ENCODE measurements at places on chromosomes 2 and 18.

- DNase-seq, result no peak
These were observed 54.3 kb downstream of the HAUS1 start for GRCh38 chr18:46158499-46158898.

GRCh38 chr18:72727038-72727655, 140.6 kb downstream of the NETO1 start:
- DNase-seq, result no peak

DNA sequence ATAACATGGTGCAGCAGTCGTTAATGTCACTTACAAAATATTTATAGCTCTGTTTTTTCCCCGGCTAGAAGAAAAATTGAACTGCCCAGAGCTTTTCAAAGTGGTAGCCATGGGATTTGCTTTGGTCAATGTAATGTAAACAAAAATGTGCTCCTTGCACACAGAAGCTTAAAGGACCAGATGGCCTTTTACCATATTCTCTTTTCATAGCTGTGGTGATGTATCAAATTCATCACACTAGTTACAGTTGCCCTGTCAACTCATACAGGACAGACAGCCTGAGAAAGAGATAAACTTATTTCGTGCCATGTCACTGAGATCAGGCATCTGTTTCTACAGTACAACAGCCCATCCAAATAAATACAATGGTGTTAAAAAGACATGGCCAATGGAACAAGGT, 368.1 kb upstream of the CDH19 start:
- DNase-seq, result no peak

DNA sequence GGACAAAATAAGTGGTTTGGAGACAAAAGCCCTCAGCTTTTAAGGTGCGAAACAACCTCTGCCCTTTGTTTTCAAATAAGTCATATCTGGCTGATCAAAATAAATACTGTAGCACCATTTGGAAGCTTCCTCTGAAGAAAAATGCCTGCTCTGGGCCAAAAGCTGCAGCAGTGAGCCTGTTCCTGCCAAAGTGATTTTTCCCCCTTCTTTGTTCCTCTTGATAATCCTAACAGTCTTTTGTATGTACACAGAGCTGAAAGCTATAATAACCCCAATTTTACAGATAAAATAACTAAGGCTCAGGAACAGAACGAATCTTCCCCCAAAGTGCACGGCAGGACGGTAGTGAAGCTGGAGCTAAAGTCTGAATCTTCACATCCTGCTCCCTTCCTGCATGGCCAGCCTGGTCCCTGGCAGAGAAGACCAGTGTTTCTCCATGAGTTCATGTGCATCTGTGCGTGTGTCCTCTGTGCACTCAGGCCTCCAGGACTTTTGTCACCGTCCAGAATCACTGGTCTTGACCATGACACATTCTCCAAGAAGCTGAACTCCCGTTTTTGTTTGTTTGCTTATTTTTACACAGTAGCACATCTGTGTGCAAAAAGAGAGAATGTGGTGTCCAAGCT, 2114.1 kb upstream of the PIK3C3 start:
- DNase-seq, result no peak

DNA sequence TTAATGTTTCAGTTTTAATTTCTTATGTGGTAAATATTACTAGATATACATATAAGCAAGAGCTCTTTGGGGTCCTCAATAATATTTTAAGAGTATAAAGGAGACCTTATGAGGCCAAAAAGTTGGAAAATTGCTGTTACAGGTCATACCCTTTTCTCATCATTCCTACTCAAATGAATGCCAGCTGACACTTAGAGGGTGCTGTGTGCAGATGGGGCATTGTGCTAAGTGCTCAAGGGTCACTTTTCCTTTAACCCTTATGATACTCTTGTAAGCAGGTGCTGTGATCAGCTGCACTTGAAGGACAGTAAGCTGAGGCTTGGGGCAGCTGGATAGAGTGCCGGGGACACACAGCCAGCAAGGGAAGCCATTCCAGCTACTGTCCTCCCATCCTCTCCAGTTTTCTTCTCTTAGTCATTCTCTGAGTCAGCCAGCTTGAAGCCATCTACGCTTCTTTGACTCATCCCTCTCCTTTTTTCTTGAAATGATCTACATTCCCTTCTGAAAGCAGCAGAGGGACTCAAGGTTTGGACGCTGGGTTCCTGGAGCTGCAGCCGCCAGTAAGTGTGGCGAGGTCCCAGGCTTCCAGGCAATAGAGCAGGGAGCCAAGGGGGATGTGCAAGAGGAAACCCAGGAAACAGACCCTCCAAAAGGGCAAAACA, 42.0 kb upstream of the CREB1 start:
- DNase-seq, result no peak

- no peak for DNase-seq
These were observed 34.9 kb downstream of the SULT1C2 start for GRCh38 chr2:108323619-108324018.

- no peak for DNase-seq
These were observed 47.1 kb downstream of the CDCA7 start for GRCh38 chr2:173401716-173402326.

GRCh38 chr2:119862127-119862889, 102.6 kb downstream of the PTPN4 start:
- DNase-seq, result no peak

- DNase-seq, result no peak
These were observed 1.3 kb downstream of the ZNF521 start for GRCh38 chr18:25350489-25351251.

DNA sequence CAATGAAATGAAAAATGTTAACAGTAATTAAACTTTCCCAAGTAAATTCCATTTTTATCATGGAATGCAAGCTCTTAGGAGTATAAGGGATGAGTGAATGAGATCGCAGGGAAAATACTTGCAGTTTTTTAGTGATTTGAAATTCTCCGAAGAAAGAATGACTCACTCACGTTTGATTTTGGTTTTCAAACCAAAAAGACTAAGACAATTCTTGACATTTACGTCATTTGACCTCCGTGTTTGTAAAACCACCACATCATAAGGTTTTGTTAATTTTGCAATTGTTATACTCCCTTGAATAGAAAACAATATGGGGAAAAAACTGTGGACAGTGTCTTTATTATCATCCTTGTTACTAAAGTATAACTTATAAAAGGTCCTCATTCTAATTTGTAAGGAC, 29.4 kb downstream of the COL4A4 start:
- no peak for DNase-seq

DNA sequence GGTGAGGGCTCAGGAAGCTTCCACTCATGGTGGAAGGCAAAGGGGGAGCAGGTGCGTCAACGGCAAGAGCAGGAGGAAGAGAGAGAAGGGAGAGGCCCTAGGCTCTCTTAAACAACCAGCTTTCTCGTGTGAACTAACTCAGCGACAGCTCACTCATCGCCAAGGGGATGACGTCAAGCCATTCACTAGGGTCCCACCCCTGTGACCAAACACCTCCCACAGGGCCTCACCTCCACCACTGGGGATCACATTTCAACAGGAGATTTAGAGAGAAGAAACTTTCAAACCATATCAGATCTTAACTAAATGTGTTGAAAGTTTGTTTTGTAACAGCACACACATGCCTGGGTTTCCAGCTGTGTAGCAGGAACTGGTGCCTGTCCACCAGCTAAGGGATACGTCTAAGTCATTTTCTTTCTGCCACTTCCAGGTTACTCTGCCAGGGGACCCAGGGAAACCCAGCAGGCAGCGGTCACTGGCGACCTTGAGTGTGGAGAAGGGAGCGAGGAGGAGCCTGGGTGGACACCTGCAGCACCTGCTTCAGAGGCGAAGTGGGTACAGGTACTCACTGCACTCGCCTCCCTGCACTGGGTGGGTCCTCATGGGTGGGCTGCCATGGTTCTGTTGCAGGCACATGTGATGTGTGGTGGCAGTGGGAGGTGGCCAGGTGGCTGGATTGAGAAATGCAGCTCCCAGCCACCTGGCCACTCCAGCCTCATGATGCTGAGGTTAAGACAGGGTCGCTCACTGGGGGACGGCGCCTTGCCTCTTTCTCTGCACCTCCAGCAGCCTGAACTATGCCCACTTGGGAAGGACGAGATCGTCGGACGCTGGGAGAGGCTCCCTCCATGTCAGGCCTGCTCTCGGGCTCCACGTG, 8.4 kb upstream of the GPC1 start:
- DNase-seq, result no peak

DNA sequence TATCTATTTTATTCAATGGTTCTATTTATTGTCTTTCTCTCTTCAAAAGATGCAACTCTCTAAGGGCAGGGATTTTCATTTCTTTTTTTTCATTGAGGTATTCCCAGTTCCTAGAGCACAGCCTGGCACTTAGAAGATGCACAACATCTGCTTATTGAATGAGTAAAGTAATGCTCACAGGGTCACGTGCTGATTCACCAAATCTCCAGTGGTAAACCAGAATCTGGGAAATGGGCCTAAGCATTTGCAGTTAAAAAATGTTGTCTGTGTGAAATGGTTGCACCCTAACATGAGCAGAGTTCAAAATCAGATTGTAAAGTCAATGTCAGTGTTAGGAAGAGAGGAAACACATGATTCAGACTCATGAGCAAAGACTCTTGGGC, 15.8 kb downstream of the SLC8A1 start:
- no peak for DNase-seq

DNA sequence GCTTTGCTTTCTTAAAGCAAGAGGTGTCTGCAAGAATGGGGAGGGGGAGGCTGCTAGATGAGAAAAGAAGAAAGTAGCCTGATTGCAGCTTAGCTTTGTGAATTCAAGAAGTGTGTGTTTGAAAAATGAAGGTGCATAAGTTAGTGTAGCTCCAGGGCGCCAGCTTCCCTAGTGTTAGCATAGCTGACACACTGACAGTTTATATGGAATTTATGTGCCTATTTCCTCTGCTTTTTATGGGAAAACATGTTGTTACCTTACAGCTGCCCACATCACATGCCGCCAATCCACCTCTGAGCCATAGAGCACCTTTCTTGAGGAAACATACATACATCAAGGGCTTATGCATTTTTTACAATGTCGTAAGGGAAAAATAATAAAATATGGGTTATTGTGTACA, 536.4 kb upstream of the PIK3C3 start:
- no peak for DNase-seq

DNA sequence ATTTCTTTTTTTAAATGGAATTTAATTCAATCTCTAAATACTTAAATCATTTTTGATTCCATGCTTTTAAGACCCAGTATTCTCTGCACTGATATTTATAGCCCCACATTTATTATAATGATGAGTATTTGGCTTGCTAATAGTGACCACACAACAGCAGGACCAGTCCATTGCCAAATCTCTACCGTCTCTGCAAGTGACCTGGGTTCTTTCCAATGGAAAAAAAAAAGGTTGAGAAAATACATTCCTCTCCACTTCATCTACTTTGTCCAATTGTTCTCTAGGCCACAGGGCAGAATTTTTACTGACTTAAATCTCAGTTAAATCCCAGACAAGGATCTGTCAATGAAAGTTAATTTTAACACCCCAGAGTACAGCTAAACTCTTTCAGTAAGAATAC, 20.5 kb downstream of the GRB14 start:
- DNase-seq, result no peak

DNA sequence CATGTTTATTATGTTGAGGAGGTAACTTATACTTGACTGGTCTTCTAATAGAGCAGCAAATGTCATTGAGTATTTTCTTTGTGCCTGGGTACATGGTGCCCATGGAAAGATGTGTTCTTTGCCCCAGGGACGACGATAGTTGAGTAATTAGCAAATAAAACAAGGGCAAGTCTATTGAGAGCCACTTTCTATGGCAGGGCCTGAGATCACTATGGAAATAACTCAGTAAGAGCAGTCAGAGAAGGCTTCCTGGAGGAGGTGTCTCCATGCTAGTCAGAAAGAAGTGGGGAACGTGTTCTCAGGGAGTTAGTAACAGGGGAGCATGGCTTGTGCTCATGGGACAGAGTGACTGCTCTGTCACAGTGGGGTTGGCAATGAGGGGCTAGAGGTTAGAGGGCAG, 28.6 kb downstream of the CTIF start:
- DNase-seq, result no peak

GRCh38 chr2:99478632-99479031, 11.2 kb downstream of the REV1 start:
- DNase-seq, result no peak

DNA sequence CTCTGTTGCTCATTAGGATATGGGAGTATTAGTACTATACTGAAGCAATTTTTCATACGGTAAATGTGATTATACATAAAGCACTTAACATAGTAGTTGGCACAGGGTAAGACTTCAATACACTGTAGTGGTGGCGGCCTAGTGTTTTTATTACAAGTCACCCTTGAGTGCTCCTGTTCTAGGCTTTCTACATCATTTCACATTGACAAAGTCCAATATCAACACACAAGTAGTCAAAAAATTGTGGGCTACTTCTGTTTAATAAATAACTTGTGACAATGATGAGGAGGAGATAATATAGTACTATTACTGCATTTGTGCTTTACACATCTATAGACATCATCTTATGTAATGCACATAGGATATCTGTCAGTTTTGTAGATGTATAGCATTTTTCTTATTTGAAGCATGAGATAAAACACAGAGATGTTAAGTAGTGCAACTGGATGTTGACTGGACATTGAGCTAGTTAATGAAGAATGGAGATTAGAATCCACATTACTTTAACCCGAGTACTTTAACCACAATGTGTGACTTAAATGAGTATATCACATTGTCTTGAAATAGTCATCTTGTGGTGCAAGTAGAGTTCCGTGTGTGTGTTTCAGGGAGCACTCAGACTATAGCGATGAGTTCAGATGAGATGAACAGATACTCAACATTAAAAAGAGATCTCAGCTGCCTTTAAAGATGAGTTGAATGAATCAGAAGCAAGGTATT, 134.8 kb downstream of the ZNF385B start:
- no peak for DNase-seq

- no peak for DNase-seq
These were observed 822 bp downstream of the PSMG2 start for GRCh38 chr18:12703664-12704063.

DNA sequence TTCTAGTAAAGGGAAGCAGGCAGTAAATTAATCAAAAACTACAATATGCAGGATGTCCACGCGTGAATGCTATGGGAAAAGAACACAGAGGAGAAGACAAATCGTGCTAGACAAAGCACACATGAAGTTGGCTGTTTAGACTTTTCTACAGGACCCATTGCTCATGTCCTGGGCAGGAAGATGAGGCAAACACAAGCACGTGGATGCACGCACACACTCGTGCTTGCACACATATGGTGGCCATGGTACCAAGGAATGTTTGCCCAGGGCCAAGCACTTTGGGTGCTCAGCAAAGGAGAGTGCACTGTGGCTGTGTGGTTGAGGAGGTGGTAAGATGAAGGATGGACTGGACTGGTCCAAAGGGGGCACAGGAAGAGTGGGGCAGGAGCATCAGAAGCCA, 80.2 kb upstream of the MCFD2 start:
- DNase-seq, result no peak

GRCh38 chr2:70891572-70892357, 43.9 kb upstream of the ATP6V1B1 start:
- no peak for DNase-seq

Measured in T-helper 17 cell (primary cell).